Mucosa of gallbladder (tissue), 1 donor: ENCODE measurements at places on chromosomes 7 and 10. TPM values are rescaled to one million over a fixed set of nuclear protein-coding genes. Genes with fewer than 3 reads are reported as not detected.

HOXA13 gene
- 0.06 TPM for total RNA-seq

CTTNBP2 gene
- total RNA-seq: 10.6 TPM

UNCX gene
- not detected for total RNA-seq

DNA sequence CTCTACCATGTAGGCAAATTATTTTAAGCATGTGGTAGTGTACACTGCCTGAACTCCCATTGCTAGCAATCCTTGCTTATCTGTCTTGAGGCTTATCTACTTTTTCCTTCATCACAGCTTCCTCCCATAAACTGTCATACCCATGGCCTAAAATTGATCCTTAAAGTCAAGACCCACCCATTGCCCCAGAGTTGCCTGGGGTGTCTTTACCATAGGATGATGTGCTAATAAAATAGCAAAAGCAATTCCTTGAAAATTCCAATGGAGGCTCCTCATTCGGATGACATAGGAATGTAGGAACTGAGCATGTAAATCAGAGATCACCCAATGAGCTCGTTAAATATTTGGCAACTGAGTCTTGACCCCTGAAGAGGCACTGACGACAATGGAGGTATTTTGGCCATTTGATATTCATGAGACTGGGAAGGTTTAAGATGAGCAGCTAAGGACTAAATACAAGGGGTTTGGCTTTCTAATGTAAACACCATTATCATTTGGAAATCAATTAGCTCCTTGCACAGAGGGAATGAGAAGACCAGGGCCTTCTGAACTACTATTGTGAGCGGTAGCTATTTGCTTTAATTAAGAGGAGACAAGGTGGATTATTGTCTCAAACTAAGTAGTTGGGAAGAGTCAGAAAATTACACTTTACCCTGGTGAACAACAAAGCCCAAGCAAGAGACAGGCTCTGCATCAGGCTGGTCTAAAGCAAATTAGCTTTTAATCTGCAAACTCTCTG, 234.9 kb downstream of the GATA3 start:
- no peak for DNase-seq

GRCh38 chr7:111657018-111657417, 94.7 kb upstream of the IMMP2L start:
- no peak for DNase-seq

- DNase-seq: no peak
These were observed 184.4 kb upstream of the LYZL2 start for GRCh38 chr10:30813872-30814481.

- no peak for DNase-seq
These were observed 112.3 kb downstream of the CACNA2D1 start for GRCh38 chr7:82331234-82331633.
